ENCODE measurements at places on chromosomes 6 and 20. TPM values are rescaled to one million over a fixed set of nuclear protein-coding genes. Genes with fewer than 3 reads are reported as not detected.

GRCh38 chr20:37353285-37353849, 7.4 kb downstream of the SRC start:
- DNase-seq: no peak

VGLL2 gene
- total RNA-seq: not detected

CCN6 gene
- total RNA-seq: not detected

UNC93A gene
- total RNA-seq: not detected

TRIM15 gene
- 62.5 TPM for total RNA-seq

SLCO4A1 gene
- total RNA-seq: 15.0 TPM

GPR6 gene
- not detected for total RNA-seq

Data from left colon (tissue), 2 donors.